A549 treated with CORT108297 at 1 μM for 4 hours (cell line): ENCODE measurements at places on chromosomes 12 and 14. TPM values are rescaled to one million over a fixed set of nuclear protein-coding genes. Genes with fewer than 3 reads are reported as not detected.

Gene RNU6-8
- not detected in 5 replicates for total RNA-seq

Gene GLI1
- total RNA-seq = 7.4 to 12.6 TPM (median 10.1 TPM) in 5 replicates

Gene SYT1
- 5.0 to 7.2 TPM (median 5.7 TPM) in 5 replicates for total RNA-seq

Gene HCAR3
- total RNA-seq = 0.06 to 0.22 TPM (median 0.08 TPM) in 5 replicates

Gene KRT81
- total RNA-seq = 3,262 to 4,197 TPM (median 4,015 TPM) in 5 replicates

Gene PRMT5
- 105 to 136 TPM (median 107 TPM) in 5 replicates for total RNA-seq

Gene CCDC92
- 18.7 to 25.3 TPM (median 24.2 TPM) in 5 replicates for total RNA-seq

Gene PTPN6
- 9.3 to 14.3 TPM (median 12.6 TPM) in 5 replicates for total RNA-seq

Gene SCNN1A
- total RNA-seq = 10.8 to 15.6 TPM (median 14.9 TPM) in 5 replicates

Gene CAPZA3
- not detected in 5 replicates for total RNA-seq

Gene FOXN4
- total RNA-seq = 0.05 to 0.06 TPM in 2 of 5 replicates, not detected in the others

Gene SSTR1
- total RNA-seq = 0.02 TPM in 1 of 5 replicates, not detected in the others

Gene IL26
- not detected in 5 replicates for total RNA-seq

Gene LUM
- 0.07 to 0.50 TPM (median 0.40 TPM) in 4 of 5 replicates, not detected in the other for total RNA-seq

Gene AMIGO2
- 94.6 to 163 TPM (median 140 TPM) in 5 replicates for total RNA-seq

Gene SIX1
- total RNA-seq = 6.5 to 8.9 TPM (median 8.8 TPM) in 5 replicates

Gene RPGRIP1
- 0.13 to 0.24 TPM (median 0.19 TPM) in 5 replicates for total RNA-seq

Gene MMP17
- 10.2 to 16.9 TPM (median 12.1 TPM) in 5 replicates for total RNA-seq

Gene SLCO1B3
- 12.1 to 16.8 TPM (median 13.8 TPM) in 5 replicates for total RNA-seq

Gene C12orf54
- not detected in 5 replicates for total RNA-seq

Gene RAD9B
- total RNA-seq = 0.15 to 0.38 TPM (median 0.17 TPM) in 5 replicates

Gene C14orf180
- not detected in 5 replicates for total RNA-seq

Gene TSHR
- total RNA-seq = not detected in 5 replicates

Gene SAMD15
- 1.7 to 2.7 TPM (median 2.1 TPM) in 5 replicates for total RNA-seq

Gene CCDC175
- total RNA-seq = not detected in 5 replicates

Gene EFS
- total RNA-seq = not detected in 5 replicates

Gene TSPAN8
- total RNA-seq = 0.08 to 0.27 TPM (median 0.10 TPM) in 3 of 5 replicates, not detected in the others

Gene ACOT4
- total RNA-seq = 1.9 to 2.4 TPM (median 2.0 TPM) in 5 replicates

Gene ORAI1
- 23.6 to 44.2 TPM (median 42.9 TPM) in 5 replicates for total RNA-seq

Gene GPR68
- total RNA-seq = 0.03 to 0.17 TPM (median 0.08 TPM) in 5 replicates

Gene APOF
- not detected in 5 replicates for total RNA-seq

Gene TAS2R7
- total RNA-seq = not detected in 5 replicates

Gene RNASE3
- not detected in 5 replicates for total RNA-seq

Gene ATL1
- 4.2 to 6.3 TPM (median 5.1 TPM) in 5 replicates for total RNA-seq

Gene RASSF8
- total RNA-seq = 5.0 to 11.2 TPM (median 8.7 TPM) in 5 replicates

Gene KCNC2
- not detected in 5 replicates for total RNA-seq

Gene CD27
- not detected in 5 replicates for total RNA-seq

Gene KDM5A
- 15.0 to 23.7 TPM (median 20.5 TPM) in 5 replicates for total RNA-seq

Gene OR6C2
- not detected in 5 replicates for total RNA-seq

Gene FLVCR2
- total RNA-seq = 5.8 to 7.0 TPM (median 6.7 TPM) in 5 replicates

Gene NINJ2
- total RNA-seq = 0.30 to 0.89 TPM (median 0.71 TPM) in 5 replicates

Gene RNF212B
- not detected in 5 replicates for total RNA-seq

Gene KLRK1
- total RNA-seq = 0.08 TPM in 1 of 5 replicates, not detected in the others

Gene PPP1R36
- 0.14 to 0.44 TPM (median 0.23 TPM) in 5 replicates for total RNA-seq

Gene ACOT6
- total RNA-seq = not detected in 5 replicates

Gene TAS2R10
- 0.11 to 0.17 TPM in 2 of 5 replicates, not detected in the others for total RNA-seq

Gene MYF6
- not detected in 5 replicates for total RNA-seq

Gene GSKIP
- 16.2 to 23.2 TPM (median 22.4 TPM) in 5 replicates for total RNA-seq

Gene ACTR6
- total RNA-seq = 20.7 to 40.5 TPM (median 23.7 TPM) in 5 replicates

Gene GUCY2C
- total RNA-seq = 0.02 TPM in 2 of 5 replicates, not detected in the others

Gene ANKS1B
- 0.20 to 0.63 TPM (median 0.48 TPM) in 5 replicates for total RNA-seq

Gene LRRC43
- total RNA-seq = 0.07 to 0.37 TPM (median 0.21 TPM) in 5 replicates

Gene KCNJ8
- 0.29 to 0.57 TPM (median 0.30 TPM) in 5 replicates for total RNA-seq

Gene CDCA3
- 80.3 to 93.7 TPM (median 82.1 TPM) in 5 replicates for total RNA-seq

Gene FGF23
- total RNA-seq = not detected in 5 replicates

Gene ITGB7
- total RNA-seq = 0.13 to 0.59 TPM (median 0.33 TPM) in 5 replicates

Gene GLS2
- total RNA-seq = 0.06 to 0.22 TPM (median 0.12 TPM) in 5 replicates

Gene TMEM19
- total RNA-seq = 30.9 to 37.9 TPM (median 33.3 TPM) in 5 replicates
